ENCODE measurements at places on chromosomes 13 and 19. TPM values are rescaled to one million over a fixed set of nuclear protein-coding genes. Genes with fewer than 3 reads are reported as not detected.

DNA sequence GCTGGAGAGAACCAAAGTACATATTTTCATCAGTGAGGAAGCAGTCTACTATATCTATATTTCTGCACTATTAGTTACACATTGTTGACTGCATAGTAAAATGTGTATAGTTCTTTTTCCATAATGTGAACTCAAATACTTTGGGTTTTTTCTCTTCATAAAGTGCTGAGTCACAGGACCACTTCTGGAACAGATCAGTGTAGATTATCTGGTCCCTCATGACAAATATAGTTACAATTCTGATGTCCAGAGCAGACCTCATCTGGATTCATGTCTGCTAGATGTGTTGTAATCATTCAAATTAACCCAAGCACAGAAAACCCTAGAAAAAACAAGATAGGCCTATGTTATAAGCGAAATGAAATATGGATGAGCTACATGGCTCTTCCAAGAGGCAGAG, 171.4 kb downstream of the SUCLA2 start:
- H3K4me1 ChIP-seq = peaks cover 11% of the 10 kb centered on the region
- no peaks in the 10 kb centered on the region for H3K27me3 ChIP-seq
- H3K27ac ChIP-seq = no peak overlapping the region
- no peaks in the 10 kb centered on the region for H3K36me3 ChIP-seq

GRCh38 chr19:8501981-8502380, 459 bp downstream of the PRAM1 start:
- DNase-seq = no peak
- H3K36me3 ChIP-seq = no peaks in the 10 kb centered on the region
- no peaks in the 10 kb centered on the region for H3K27me3 ChIP-seq
- H3K4me1 ChIP-seq = peaks cover 30% of the 10 kb centered on the region
- no peak overlapping the region for H3K27ac ChIP-seq
- no peak overlapping the region for H3K4me3 ChIP-seq

DNA sequence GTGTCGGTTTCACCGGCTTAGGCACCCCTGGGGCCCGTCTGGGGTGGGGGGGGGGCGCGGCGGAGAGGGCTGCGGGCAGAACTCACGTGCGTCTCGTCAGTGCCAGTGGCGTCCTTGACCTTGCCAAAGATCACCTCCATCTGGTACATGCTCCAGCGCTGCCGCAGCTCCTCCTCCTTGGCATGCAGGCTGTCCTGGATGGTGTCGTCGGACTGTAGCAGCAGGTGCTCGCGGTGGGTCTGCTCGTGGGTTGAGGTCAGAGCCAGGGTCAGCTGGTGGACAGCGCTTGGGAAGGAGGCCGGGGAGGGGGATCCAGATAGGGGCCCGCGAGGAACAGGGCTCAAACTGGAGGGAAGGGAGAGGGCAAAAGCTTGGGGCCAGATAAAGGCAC, 4.7 kb upstream of the RGL3 start:
- H3K4me3 ChIP-seq = no peak overlapping the region
- peaks cover 57% of the 10 kb centered on the region for H3K27me3 ChIP-seq
- no peak for DNase-seq
- no peak overlapping the region for H3K27ac ChIP-seq
- peaks cover 8% of the 10 kb centered on the region for H3K4me1 ChIP-seq

DNA sequence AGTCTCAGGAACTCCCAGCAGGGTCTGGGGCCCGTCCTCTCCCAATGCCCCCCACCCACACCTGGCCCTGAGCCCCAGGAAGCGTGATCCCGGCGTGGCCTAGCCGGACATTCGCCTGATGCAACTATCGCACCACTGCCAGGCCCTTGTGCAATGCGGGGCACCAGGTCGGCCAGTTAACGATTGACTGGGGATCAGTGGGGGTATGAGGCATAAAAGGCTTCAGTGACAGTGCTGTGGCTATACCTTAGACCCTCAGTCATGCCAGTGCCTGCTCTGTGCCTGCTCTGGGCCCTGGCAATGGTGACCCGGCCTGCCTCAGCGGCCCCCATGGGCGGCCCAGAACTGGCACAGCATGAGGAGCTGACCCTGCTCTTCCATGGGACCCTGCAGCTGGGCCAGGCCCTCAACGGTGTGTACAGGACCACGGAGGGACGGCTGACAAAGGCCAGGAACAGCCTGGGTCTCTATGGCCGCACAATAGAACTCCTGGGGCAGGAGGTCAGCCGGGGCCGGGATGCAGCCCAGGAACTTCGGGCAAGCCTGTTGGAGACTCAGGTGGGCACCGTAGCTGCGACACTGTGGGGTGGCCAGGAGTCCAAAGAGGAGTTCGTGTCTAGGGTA, at the start of gene ANGPTL8:
TSS of gene ANGPTL8 (plus strand) at position 243 of the 624 bp plus-strand sequence. CDS start at position 262, 19 bp downstream.
- no peak within 1 kb of the TSS for H3K4me3 ChIP-seq
- no peak for DNase-seq
- H3K36me3 ChIP-seq = no peaks in the 10 kb centered on the region

- H3K4me3 ChIP-seq = no peak overlapping the region
- H3K4me1 ChIP-seq = no peaks in the 10 kb centered on the region
- DNase-seq = peak; percentile 38
These were observed 15.2 kb downstream of the ZSCAN5C start for GRCh38 chr19:56217039-56217949.

DNA sequence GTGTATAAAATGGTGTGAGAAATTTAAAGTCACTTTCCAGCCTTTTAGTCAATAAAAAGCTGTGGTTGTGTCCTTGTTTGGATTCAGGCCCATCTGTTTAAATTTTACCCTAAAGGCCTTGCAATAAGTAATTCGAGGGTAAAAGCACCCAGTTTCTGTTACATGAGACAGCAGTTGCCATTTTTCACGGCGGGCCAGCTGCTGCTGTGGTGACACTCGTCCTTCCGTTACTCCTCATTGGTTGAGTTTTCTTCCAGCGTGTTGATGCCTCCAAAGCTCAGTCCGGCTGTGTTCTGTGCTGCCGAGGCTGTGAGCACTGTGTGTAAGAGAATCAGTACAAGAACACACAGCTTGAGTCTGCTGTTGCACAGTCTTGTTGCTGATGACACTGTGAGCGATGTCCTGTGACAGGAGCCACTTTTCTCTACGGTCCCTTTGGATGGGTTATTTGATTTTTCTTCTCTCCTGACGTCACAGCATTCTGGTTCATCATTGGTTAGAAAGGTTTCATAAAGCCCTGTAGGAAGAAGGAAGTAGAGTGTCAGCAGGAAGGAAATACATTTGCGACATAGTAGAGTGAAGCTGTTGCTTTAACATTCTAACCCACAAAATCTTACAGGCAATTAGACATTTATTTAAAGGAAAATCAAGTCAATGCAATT, 602.5 kb upstream of the ARGLU1 start:
- no peak overlapping the region for H3K4me3 ChIP-seq
- no peak for DNase-seq

DNA sequence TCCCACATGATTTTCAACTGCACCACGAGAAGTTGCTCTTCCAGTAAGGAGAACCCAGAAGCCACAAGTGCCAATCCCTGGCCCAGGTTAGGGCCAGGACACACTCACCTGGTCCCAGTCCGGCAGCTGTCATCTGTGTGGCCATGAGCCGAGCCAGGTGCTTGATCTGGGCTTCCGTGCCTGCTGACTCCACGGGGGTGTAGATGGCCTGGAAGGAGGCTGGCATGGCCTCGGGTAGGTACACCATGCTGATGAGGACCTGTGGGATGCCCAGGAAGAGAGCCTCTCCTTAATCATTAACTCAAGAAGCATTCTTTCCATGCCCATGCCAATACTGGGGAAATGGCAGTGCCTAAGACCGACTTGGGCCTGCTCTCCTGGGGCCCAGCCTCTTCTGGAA, 19.9 kb upstream of the RSPH6A start:
- H3K4me1 ChIP-seq = no peaks in the 10 kb centered on the region
- H3K4me3 ChIP-seq = no peak overlapping the region
- DNase-seq = no peak

DNA sequence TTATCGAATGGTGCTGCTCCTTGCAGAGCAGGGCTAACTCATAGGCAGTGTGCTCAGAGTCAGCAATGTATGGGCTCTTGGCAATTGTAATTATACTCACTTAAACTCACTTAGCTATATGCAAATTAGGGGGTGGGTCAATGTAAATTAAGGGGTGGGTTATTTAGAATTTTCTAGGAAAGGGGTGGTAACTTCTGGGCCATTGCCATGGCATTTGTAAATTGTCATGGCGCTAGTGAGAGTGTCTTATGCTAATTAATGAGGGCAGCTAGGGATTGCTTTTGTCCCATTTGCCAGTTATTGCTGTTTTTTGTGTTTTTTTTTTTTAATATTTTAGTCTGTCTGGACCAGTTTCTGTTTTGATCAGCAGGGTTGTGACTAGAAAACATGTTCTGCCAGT, 68.4 kb downstream of the DIAPH3 start:
- H3K4me1 ChIP-seq = no peaks in the 10 kb centered on the region
- DNase-seq = no peak
- H3K4me3 ChIP-seq = no peak overlapping the region
- H3K27ac ChIP-seq = no peak overlapping the region

GRCh38 chr13:59677966-59678814, 485.5 kb downstream of the DIAPH3 start:
- peaks cover 22% of the 10 kb centered on the region for H3K4me1 ChIP-seq
- H3K27ac ChIP-seq = no peak overlapping the region
- no peak overlapping the region for H3K4me3 ChIP-seq
- no peaks in the 10 kb centered on the region for H3K36me3 ChIP-seq

- H3K4me1 ChIP-seq = no peaks in the 10 kb centered on the region
- no peak overlapping the region for H3K4me3 ChIP-seq
- no peak overlapping the region for H3K27ac ChIP-seq
- no peaks in the 10 kb centered on the region for H3K27me3 ChIP-seq
These were observed 7.8 kb downstream of the C19orf38 start for GRCh38 chr19:10855879-10856522.

GRCh38 chr19:42762789-42763188, 2.7 kb downstream of the PSG8 start:
- DNase-seq = no peak
- no peaks in the 10 kb centered on the region for H3K36me3 ChIP-seq

DNA sequence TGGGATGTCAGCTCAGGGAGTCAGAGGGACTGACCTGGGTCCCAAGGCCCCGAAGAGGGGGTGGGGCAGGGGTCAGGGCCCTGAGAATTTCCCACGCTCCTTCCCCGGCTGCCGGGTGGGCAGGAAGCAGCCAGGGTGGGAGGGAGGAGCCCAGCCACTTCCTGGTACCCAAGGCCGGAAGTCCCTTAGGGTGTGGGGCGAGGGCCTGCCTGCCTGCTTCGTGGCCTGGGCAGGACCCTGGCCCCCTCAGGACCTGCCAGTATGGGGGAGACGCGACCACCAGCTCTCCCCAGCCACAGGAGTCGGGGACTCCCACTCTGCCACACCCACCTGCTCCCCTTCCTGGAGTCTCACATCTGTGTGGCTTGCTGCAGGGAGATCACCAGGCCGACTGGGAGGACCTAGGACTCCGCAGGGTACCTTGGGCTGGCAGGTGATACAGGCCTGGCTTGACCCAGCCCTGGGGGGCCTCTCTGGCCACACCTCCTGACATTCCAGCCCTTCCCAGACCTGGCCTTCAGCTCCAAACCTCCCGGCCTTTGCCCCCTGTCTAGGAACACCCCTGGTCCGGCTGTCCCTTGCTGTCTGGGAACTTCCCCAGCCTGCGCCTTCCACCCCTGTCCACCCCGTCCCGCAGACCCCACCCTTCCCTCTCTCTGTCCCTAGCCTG, 9.8 kb upstream of the CIRBP start:
- no peaks in the 10 kb centered on the region for H3K36me3 ChIP-seq
- H3K27me3 ChIP-seq = no peaks in the 10 kb centered on the region
- no peak overlapping the region for H3K4me3 ChIP-seq
- peak overlapping the region; percentile 85 for H3K27ac ChIP-seq
- peak; percentile 71 for DNase-seq

DNA sequence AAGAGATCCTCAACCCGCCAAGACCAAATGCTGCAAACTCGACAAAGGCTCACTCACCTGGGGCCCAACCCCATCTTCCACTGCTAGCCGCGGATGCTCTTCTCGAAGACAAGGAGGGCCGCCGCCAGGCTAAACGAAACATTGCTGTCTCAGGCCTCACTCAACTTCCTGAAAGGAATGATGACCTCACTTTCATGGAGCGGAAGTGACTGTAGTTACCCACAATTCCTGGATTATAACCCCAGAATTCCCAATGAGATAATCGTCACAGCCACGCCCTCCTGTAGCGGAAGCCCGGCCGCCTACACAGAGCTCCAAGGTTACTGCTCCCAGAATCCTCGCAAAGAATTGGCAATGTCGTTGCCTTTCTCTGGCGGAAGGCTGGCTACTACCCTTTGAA, 10.5 kb upstream of the ZNF112 start:
- H3K36me3 ChIP-seq = no peaks in the 10 kb centered on the region
- no peak overlapping the region for H3K4me3 ChIP-seq
- H3K27ac ChIP-seq = no peak overlapping the region
- H3K4me1 ChIP-seq = no peaks in the 10 kb centered on the region
- H3K27me3 ChIP-seq = no peaks in the 10 kb centered on the region

DNA sequence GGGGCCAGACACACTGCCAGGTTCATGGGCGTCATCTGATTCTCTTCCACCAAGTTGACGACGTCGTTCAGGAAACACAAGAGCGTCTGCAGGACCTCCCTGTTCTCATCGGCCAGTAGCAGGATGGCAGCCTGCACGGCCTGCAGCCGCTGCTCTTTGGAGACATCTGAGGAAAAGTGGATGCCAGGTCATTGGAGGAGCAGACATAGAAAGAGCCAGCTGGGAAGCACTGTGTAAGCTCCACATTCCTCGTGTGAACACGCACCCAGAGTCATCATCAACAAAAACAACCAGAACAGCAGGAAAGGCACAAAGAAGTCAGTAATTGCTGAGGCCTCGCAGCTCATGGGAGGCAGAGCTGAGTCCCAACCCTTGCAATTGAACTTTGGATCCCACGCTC, 96.5 kb downstream of the KL start:
- no peaks in the 10 kb centered on the region for H3K27me3 ChIP-seq
- H3K36me3 ChIP-seq = no peaks in the 10 kb centered on the region
- H3K4me1 ChIP-seq = no peaks in the 10 kb centered on the region
- DNase-seq = no peak
- no peak overlapping the region for H3K4me3 ChIP-seq

GRCh38 chr19:1285737-1286360, at the start of gene EFNA2:
Gene EFNA2 (plus strand): TSS chr19:1285873. CDS start chr19:1286169, 296 bp downstream.
- DNase-seq = peak; percentile 79
- H3K4me3 ChIP-seq = peak within 1 kb of the TSS; percentile 74
- H3K27ac ChIP-seq = no peak within 1 kb of the TSS

DNA sequence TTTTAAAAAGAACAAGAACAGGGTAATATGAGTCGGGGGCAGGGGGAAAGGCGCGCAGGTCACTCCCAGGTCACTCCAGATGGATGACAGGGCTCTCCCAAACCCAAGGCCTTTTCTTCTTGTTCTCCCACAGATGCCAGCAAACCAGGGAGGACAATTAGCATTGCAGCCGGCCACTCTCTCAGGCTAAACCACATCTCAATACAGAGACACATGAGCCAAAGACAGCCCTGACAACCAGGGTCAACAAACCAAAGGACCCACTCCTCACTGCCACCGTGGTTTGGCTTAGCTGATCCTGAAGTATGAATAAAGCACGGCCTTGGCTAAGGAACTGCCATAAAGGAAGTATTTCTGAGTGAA, 47.3 kb downstream of the LATS2 start:
- H3K27me3 ChIP-seq = no peaks in the 10 kb centered on the region
- H3K27ac ChIP-seq = no peak overlapping the region
- no peaks in the 10 kb centered on the region for H3K36me3 ChIP-seq
- H3K4me3 ChIP-seq = no peak overlapping the region
- H3K4me1 ChIP-seq = no peaks in the 10 kb centered on the region
- no peak for DNase-seq

Gene KANK3
- total RNA-seq = 1.9 TPM

Gene FLT3LG
- total RNA-seq = 0.96 TPM

Gene IGFL2
- total RNA-seq = not detected

Gene CDC37
- total RNA-seq = 211 TPM

Gene PNMA8B
- 0.09 TPM for total RNA-seq

Gene ATP8B3
- 0.06 TPM for total RNA-seq

Gene KPTN
- total RNA-seq = 18.1 TPM

Gene ZAR1L
- 2.2 TPM for total RNA-seq

All from neural progenitor cell (in vitro differentiated cells).